NCI-H2029 treated with DMSO at 0.1 percent for 48 hours (cell line): ENCODE measurements at places on chromosomes 13 and 19.

- DNase-seq, result no peak
Measured at GRCh38 chr13:99381766-99382165, 74.6 kb upstream of the GPR183 start.

GRCh38 chr13:98515818-98516465 is 61.0 kb downstream of the STK24 start:
- DNase-seq, result no peak

DNA sequence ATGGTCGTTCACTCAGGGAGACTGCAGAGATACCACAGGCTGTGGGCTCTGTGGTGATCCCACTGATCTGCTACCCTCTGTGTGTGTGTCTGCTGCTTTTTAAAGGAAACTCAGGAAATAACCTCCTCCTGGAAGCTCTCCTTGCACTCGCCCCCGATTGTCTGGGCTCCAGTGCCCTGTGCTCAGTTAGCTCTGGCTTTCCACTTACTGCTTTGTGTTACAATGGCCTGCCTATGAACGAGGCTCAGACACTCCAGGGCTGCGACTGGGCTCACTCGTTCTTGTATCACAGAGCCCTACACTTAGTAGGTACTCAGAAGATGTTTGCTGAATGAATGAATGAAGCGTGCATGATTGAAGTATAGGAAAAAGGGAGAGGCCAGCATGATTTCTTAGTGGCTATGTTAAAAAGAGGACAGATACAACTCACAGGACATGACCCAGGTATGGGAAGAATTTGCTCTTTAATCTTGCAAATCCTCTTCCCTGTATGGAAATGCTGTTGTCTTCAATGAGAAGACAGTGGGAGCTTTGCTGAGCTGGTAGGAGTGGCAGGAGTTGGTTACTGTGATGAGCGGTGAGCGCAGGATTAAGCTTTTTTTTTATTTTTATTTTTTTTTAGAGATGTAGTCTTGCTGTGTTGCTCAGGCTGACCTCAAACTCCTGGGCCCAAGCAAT is 26.4 kb downstream of the B3GLCT start:
- DNase-seq, result no peak

DNA sequence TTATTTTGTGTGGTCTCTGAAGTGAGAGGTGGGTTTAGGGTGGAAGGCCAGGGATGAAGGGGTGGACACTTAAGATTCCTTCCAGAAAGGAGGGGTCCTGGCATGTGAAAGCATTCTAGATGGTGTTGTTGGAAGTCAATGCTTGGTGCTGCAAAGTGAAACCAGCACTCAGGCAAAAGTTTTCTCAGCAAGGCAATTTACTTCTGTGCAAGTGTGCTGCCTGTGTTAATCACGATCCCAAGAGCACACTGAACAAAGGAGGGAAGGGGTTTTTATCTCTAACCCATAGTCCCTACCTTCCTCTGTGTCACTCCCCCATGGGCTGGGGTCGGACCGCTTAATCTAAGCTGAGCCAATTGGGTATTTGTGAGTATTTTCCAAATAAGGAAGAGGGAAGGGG is 1.3 kb downstream of the ZNF134 start:
- no peak for DNase-seq

- no peak for DNase-seq
Measured at GRCh38 chr13:41707194-41707821, 250.0 kb downstream of the RGCC start.
